Fibroblast of skin of back (primary cell): ENCODE measurements at places on chromosomes 3 and 15.

DNA sequence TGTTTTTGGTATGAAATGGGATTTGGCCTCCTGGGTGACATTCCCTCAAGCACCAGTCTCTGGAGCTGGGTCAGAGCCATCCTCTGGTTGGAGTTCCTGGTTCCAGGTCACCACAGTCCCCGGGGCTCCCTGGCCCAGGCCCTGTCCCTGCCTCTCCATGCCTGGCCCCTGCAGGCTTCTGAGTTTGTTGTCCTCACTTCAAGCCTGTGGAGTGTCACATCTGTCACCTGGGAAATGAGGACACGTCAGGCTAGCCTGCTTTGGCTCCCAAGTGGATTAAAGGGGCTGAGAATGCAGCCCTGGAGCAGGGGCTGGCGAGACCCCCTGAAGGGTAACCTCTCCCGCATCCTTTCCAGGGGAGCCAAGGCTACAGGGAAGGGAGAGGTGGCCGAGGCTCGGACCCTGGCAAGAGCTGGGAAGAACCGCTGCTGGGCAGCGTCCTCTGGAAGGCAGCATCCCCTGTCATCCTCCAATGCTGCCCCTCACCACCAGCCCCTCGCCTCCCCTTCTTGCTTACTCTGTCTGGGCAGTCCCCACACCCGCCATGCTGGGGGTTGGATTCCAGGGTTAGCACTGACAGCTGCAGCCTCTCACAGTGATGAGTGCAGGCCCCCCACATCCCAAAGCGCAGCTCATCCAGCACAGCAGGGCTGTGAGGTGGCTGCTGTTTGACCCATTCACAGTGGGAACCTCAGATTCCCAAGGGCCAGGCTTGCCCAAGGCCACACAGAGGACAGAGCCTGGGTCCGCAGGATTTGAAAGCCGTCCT lies 75.5 kb upstream of the IQSEC1 start:
- DNase-seq: no peak

DNA sequence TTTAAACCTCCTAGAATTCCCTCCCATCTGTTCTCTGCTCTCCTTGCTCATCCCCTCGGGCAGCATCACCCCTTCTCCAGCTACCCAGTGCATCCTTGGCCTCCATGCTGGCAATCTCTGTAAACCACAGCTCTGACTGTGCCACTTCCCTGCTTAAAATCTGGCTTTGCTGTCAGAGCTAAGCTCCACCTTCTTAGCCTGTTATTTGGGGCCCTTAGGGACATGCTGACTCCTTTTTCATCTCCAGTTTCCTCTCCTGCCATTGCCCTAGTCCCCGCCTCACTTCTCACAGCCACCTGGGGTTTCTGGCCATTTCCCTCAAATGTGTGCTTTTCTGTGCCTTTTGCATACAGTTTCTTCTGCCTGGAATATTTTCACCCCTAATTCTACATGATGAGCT lies 5.7 kb downstream of the SLC6A20 start:
- DNase-seq: no peak

DNA sequence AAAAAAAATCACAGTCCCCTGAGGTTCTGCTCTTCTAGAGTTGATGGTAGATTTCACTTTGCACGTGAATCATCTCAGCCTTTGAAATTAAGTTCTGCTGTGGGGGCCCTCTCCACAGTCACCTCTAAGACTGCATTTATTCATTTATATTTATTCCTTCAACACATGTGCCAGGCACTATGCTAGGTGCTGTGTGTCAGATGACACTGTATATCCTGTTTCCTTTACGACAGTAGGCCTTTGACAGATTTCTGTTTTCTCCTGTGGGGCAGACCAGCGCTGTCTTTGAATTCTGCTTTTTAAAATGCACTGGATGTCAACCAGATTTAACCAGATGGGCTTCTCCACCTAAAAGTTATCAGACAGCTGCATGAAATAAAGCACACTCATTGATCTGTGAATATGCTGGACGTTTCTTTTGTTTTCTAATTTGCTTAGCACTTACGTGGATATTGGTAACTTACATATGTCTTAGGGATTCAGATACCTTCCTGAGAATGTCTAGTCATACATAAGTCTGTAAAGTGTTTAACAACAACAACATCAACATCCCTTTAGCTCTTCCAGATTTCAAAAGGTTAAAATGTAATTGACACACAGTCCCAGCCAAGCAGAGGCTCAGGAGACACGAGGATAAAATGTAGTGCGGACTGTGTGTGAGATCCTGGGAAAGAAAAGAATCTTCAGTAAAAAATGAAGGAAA lies 525.5 kb upstream of the MCTP2 start:
- no peak for DNase-seq

- peak; percentile 38 for DNase-seq
These were observed 200.2 kb upstream of the GOLGA6L4 start for GRCh38 chr15:84035399-84035766.

GRCh38 chr3:99783011-99783573 lies 34.6 kb upstream of the CMSS1 start:
- peak; percentile 97 for DNase-seq

DNA sequence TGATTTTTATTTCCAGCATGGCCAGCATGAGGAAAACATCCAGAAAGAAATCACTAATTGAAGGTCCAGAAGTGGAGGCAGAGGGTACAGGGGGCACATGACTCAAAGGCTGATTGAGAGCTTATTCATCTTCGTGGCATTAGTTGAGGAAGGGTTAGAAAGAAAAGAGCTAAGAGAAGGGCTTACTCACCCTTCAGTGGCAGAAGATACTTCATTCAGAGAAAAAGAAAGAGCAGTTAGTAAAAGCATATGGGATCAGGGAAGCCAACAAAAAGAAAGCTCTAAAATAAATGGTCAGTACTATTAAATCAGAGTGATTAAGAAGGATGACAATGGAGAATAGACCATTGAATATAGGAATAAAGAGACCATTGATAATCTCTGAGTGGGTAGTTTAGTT lies 25.2 kb downstream of the GAP43 start:
- DNase-seq: peak; percentile 54

DNA sequence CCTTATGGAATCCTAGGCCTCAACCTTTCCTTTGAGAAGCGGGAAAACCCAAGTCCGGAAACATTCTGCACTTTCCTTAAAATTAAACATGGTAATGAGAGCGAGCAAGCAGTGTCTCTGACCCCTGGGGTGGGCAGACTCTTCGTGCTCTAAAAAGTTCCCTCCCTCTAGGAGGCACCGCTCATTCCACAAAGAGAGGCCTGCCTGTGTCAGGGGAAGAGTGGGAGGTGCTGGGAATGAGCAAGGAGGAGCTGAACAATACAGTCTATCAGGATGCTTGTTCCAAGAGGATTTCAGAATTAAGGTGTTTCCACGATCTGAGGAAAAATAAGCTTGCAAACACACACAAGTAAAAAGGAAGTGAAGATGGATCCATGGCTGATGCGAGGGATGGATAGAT lies 6.0 kb upstream of the RLBP1 start:
- DNase-seq: no peak

DNA sequence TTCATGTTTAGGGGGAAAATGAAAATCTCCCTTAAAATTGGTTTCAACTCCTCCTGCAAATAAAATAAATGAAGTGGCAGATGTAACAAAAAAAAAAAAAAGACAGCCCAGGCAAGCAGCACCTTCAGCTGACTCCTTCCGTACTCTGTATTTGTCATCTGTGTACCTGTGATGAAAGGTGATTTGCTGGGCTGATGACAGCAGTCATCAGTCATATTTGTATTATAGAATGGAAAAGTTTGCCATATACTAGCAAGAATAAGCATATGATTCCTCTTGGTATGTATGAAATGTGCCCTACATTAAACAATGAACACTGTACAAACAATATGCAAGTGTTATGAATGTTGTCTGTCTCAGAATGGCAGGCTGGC lies 44.1 kb upstream of the WWTR1 start:
- DNase-seq: peak; percentile 44

DNA sequence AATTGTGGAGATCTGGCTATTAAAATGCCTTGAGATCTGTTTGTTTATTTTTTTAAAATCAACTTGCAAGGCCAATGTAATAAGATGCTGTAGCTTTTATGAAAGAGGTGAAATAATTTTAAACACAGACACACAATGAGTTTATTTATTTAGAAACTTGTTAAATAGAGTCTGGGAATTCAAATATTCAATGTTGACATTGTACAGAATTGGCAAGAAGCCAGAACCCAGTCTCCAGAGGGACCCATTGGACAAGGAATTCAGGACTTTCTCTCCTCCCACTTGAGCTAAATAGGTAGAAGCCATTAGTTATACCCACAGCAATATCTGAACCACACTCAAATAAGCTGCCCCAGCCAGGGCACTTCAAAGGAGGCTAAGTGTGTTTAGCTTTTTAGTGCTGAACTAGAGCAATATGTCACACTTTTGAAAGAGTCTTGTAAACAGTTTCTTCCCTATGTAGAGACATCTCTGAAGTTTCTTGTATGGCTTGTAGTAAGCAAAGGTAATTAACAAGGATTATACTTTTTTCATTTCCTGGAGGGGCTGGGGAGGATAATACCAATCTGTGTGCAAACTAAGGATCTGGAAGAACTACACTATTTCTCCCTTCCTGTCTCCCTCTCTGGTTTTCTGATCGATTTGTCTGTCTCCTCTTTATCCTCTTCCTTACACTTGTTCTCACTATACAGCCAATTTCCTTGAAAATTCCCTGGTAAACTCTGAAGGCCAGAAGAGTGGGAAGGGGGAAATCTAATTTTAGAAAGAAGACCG lies 6.0 kb downstream of the MECOM start:
- DNase-seq: no peak

- no peak for DNase-seq
These were observed 94.2 kb upstream of the ALDH1A3 start for GRCh38 chr15:100785181-100786138.

GRCh38 chr3:179082416-179082815 lies 10.8 kb upstream of the ZMAT3 start:
- DNase-seq: peak; percentile 10

- no peak for DNase-seq
These were observed 87.3 kb downstream of the MDFIC2 start for GRCh38 chr3:70225146-70225545.

DNA sequence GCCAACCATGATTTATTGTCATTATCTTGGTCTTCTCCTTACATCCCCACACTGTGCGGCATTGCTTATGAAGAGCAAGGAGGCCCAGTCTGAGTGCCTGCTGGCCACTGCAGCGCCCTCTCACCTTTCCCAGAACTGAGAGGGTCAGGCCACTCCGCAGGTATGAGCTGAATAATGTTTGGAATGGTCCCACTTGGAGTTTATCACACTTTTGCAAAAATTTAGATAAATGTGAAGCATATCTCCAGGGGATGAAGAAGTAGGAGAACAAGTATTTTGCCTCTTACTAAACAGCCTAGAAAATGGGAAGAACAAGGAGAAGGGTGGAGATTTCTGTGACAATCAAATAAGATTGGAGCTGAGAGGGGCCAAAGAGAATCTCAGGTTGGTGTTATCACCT lies 74.4 kb upstream of the GSK3B start:
- no peak for DNase-seq

- DNase-seq: no peak
These were observed 1.5 kb upstream of the CPLX3 start for GRCh38 chr15:74824976-74825375.

DNA sequence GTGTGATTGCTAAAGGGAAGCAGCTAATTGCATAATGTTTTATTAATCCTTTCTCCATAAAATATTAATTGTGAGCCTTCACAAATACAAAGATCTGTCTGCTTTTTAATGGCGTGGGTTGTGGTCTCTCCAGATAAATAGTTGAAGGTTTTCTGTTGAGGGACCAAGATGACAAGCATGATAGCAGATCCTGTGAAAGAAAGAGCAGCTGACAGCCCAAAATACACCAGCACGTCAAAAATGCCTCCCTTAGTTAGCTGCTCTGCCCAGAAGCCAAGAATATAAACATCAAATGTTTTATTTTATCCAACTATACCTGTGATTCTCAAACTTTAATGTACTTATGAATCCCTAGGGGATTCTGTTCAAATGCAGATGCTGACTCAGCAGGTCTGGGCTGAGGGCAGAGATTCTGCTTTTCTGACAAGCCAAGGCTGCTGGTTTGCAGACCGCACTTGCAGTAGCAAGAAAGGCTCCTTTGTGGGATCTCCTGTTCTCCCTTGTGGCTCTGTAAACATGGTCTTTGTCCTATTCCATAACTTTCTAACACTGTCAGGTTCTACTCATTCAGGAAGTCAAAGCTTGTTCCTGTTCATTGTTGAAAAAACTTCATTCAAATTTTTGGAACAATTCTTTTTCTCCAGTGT lies 119.1 kb upstream of the SLC25A36 start:
- no peak for DNase-seq

GRCh38 chr3:9815986-9816385 lies 5.9 kb downstream of the TTLL3 start:
- no peak for DNase-seq

- no peak for DNase-seq
These were observed 290.8 kb downstream of the NLGN1 start for GRCh38 chr3:173688216-173688842.
